ENCODE measurements at places on chromosomes 5 and 9. TPM values are rescaled to one million over a fixed set of nuclear protein-coding genes. Genes with fewer than 3 reads are reported as not detected.

GRCh38 chr5:132760049-132760420 is 12.8 kb downstream of the CCNI2 start:
- DNase-seq: no peak

GRCh38 chr9:99778836-99779235 is 42.8 kb upstream of the NR4A3 start:
- DNase-seq: no peak

NELFB gene
- 41.4 TPM for total RNA-seq

GRCh38 chr9:136695435-136695895 is 8.2 kb upstream of the AGPAT2 start:
- no peak for DNase-seq

DNA sequence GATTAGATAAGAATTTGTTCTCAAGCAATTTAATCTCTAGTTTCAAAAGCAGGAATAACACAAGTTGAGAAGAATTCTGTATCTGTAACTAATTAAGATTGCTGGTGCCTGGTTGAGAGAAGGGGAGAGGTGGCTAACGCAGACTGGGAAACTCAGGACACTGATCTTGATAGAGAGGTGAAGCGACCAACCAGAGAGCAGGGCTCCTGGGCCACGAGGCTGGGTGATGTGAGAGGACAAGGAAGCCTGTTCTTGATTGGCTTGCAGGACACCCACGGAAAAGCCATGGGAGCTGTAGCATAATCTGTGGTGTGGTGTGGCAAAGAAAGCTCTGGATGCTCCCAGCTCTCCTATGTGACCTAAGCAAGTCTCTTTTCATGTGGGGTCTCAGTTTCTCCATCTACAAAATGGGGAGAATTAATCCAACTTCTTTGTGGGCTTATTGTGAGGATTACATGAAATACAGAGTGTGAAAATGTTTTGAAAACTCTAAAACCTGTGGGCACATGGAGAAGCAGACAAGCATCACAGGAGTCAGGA is 594.1 kb upstream of the BRINP1 start:
- DNase-seq: no peak

- peak; percentile 33 for DNase-seq
Observed at GRCh38 chr5:132480042-132480441, 10.5 kb downstream of the IRF1 start.

GRCh38 chr9:16064771-16065170 is 511.9 kb downstream of the CCDC171 start:
- DNase-seq: no peak

GRCh38 chr5:67089200-67089725 is 107.3 kb downstream of the CD180 start:
- no peak for DNase-seq

GRCh38 chr9:14030375-14031059 is 283.4 kb downstream of the NFIB start:
- DNase-seq: no peak

GRCh38 chr5:132272311-132273210 is 15.1 kb downstream of the PDLIM4 start:
- DNase-seq: peak; percentile 85

RANBP3L gene
- 0.16 TPM for total RNA-seq

DNA sequence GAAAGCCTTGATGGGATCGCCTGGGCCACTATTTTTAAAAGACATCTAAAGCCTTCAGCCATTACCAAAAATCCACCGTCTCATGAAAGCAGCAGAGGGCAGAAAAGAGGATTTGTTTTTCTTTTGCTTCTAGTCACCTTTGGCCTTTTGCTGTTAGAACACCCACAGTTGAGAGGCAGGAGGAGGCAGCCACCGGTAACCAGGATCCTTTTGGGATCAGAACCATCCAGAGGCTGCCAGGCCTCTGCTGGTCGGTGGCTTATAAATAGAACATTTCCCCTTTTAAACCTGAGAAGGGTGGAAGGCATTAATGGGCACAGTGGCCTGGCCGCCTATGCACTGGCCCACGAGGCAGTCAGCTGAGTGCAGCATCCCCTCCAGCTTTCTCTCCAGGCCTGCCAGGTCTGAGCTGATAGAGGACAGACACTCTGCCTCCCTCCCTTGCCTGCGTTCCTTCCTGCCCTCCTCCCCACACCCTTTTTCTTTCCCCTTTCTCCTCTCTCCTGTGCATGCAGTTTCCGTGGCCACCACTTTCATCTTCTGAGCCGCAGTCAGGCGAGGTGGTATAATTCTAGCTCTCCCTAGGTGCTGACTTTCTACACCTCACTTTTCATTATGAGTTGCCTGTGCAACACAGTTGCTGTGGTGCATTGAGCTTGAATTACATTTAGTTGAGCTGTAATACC is 253.4 kb downstream of the ARHGAP26 start:
- peak; percentile 77 for DNase-seq

- no peak for DNase-seq
Observed at GRCh38 chr9:28270156-28270555, 696.9 kb upstream of the C9orf72 start.

DNA sequence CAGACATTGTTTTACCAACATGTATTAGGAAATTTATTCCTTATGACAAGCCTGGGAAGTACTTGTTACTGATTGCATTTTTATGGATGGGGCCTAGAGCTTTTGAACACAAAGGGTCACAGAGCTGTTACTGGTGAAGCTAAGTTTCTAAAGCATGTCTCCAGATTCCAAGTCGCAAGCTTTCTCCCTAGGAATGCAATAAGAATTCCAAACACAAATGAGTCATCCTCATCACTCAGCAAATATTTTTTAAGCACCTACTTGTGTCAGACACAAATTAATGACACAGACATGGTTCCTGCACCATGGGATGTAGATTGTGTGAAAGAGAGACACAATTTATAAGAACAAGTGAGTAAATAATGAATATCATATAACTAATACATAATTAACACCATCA is 11.0 kb upstream of the SH3RF2 start:
- no peak for DNase-seq

HRH2 gene
- 16.9 TPM for total RNA-seq

PNPLA7 gene
- total RNA-seq: 3.1 TPM

DNA sequence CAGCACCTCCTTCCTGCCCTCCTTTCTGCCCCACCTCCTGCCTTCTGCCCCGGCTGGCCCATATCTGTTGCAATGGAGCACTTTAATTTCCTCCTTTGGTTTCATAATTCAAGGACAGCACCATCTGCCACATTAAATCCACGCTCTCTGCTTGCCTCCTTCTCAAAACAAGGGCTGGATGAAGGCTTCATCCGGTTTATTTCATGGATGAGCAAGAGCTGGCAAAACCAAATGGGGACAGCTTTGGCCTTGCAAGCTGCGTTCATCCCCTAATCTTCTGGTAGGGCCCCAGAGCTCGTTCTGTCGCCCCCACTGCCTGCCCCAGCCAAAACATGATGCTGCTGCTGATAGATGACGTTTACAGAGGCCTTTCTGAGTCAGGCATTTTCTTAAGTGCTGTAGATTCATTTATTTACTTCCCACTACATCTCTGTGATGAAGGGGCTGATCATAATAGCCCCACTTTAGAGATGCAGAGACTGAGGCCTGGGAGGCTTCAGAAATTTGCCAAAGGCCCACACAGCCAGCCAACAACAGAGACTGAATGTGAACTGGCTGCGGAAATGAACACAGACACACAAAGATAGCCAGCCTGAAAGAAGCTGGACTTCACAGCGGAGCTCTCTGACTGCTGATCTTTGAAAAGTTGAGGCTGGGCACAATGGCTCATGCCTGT is 115.6 kb upstream of the CPEB4 start:
- no peak for DNase-seq

- no peak for DNase-seq
Observed at GRCh38 chr9:76194896-76195295, 199.3 kb downstream of the RFK start.
